Endodermal cell (in vitro differentiated cells): ENCODE measurements at places on chromosomes 3 and 15. TPM values are rescaled to one million over a fixed set of nuclear protein-coding genes. Genes with fewer than 3 reads are reported as not detected.
A peak's percentile ranks its signal among the peaks of the same experiment; 100 is the strongest.

GRCh38 chr15:92393071-92393979 is at the start of gene ST8SIA2:
ST8SIA2 (plus strand) TSS chr15:92393881; CDS start chr15:92394065, 184 bp downstream.
- H3K36me3 ChIP-seq = peaks cover 3% of the 10 kb centered on the region
- H3K27ac ChIP-seq = peak within 1 kb of the TSS; percentile 98
- peak within 1 kb of the TSS; percentile 83 for H3K4me3 ChIP-seq
- peak; percentile 92 for DNase-seq

- DNase-seq = peak; percentile 78
- H3K4me3 ChIP-seq = peak overlapping the region; percentile 70
- peak overlapping the region; percentile 87 for H3K27ac ChIP-seq
- H3K36me3 ChIP-seq = peaks cover 15% of the 10 kb centered on the region
These were observed 16.8 kb downstream of the BMF start for GRCh38 chr15:40091861-40092255.

DNA sequence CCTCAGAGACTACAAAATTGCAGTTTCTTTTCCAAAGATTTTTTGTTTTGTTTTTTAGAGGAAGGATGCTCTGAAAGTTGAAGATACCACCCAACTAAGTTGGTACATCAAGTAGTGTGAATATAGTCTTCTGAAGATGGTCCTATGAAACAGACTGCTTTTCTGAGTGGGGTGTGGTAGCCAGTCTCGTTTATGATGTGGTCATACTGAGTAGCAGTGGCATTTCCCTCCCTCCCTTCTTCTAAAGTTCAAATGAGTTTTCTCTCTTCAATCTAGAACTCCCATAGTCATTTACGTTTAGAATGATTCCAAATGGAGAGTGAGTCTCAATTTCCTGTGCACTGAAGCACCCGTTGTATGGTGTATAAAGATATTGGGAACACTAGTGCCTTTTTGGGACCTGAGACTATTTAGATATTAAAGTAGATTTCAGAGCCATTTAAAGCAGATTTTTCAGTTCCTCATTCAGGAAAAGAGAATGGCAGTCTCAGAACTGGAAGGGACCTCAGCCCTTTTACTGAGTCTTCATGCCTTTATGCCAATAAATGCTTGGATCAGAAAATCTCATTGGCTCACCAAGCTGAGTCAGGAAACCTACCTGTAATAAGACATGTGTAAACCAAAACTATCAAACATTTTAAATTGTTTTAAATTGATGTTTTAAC is 200.4 kb downstream of the CDIN1 start:
- H3K4me1 ChIP-seq = no peaks in the 10 kb centered on the region
- H3K27me3 ChIP-seq = no peaks in the 10 kb centered on the region
- no peak overlapping the region for H3K27ac ChIP-seq
- no peaks in the 10 kb centered on the region for H3K36me3 ChIP-seq

DNA sequence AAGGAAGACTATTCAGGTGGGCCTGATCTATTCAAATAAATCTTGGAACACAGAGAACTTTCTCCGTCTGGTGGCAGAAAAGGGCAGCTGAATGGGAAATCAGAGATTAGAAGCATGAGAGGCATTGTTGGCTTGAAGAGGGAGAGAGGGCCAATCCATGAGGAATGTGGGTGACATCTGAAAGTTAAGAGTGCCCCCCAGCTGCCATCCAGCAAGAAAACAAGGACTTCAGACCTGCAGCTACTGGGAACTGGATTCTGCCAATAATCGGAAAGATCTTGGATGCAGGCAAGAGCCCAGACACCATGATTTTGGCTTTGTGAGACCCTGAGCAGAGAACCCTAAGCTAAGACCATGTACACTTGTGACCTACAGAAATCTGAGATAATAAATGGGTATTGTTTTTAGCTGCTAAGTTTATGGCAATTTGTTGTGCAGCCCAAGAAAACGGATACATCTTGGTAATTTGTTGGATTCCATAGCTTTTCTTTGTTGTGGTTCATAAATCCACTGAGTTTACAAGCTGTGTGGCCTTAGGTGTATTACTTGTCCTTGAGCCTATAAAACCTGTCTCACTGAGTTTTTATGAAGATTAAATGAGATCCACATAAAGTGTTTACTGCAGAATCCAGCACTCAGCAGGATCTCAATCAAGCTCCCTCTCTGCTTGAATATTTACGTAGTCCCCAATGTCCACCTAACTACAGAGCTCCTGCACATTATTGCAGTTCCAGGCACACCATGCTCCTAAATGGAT is 82.1 kb upstream of the PRTG start:
- no peaks in the 10 kb centered on the region for H3K36me3 ChIP-seq
- DNase-seq = no peak
- H3K27ac ChIP-seq = no peak overlapping the region
- peaks cover 98% of the 10 kb centered on the region for H3K27me3 ChIP-seq
- H3K4me3 ChIP-seq = no peak overlapping the region

GRCh38 chr15:100781961-100782530 is 97.6 kb upstream of the ALDH1A3 start:
- no peak overlapping the region for H3K4me3 ChIP-seq
- peak; percentile 44 for DNase-seq
- H3K4me1 ChIP-seq = no peaks in the 10 kb centered on the region
- no peaks in the 10 kb centered on the region for H3K36me3 ChIP-seq

Gene ALDH1A2
- 0.53 TPM in 1 of 3 replicates, not detected in the others for total RNA-seq

Gene RETNLB
- total RNA-seq = not detected in 3 replicates
